ENCODE measurements at places on chromosomes 7 and 10.

GRCh38 chr10:29689001-29689400 lies 54.2 kb upstream of the SVIL start:
- no peak for DNase-seq

GRCh38 chr7:55017841-55018240 lies 976 bp upstream of the EGFR start:
- DNase-seq, result no peak

DNA sequence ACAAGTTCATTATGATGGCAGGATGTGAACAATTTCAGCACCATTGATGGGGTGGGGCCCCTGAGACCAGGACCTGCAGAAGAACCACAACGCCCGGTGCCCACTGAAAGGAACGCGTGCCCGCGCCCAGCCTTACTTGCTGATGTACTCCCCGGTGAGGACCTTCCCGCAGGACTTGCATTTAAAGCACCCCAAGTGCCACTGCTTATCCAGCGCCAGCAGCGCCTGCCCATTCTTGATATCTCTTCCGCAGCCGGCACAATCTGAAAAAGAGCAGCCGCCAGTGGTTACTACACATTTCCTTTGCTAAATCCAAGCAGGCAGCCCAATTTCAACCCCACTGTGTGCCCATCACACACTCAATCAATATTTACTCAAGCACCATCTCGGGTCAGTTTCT lies 110.6 kb downstream of the ABLIM1 start:
- no peak for DNase-seq

GRCh38 chr7:47888371-47889265 lies 59.6 kb downstream of the PKD1L1 start:
- no peak for DNase-seq

DNA sequence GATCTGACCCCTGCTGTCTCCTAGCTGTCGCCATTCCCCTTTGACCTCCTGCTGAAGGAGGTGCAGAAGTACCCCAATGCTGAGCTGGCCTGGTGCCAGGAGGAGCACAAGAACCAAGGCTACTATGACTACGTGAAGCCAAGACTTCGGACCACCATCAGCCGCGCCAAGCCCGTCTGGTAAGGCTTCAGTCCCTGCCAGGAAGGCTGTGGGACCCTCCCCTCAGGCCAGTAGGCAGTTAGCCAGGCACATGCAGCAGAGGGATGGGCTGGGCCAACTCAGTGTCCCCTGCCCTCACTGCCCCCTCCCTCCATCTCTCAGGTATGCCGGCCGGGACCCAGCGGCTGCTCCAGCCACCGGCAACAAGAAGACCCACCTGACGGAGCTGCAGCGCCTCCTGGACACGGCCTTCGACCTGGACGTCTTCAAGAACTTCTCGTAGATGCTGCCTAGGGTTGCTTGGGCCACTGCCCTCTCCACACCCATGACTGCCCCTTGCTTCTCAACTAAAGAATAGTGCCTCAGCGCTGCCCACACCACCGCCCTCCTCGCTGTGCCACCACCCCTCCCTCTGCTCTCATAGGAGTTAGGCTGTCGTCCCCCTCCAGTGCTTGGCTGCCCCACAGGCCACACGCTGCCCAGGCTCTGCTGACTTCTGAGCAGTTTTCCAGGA lies 41.0 kb upstream of the ZMIZ2 start:
- DNase-seq, result no peak

- no peak for DNase-seq
Measured at GRCh38 chr10:13823096-13823708, 236.4 kb downstream of the PRPF18 start.
